ENCODE measurements at places on chromosomes 16 and 17. TPM values are rescaled to one million over a fixed set of nuclear protein-coding genes. Genes with fewer than 3 reads are reported as not detected.

- DNase-seq, result peak; percentile 25
These were observed 547 bp downstream of the RAB26 start for GRCh38 chr16:2148714-2149629.

DNA sequence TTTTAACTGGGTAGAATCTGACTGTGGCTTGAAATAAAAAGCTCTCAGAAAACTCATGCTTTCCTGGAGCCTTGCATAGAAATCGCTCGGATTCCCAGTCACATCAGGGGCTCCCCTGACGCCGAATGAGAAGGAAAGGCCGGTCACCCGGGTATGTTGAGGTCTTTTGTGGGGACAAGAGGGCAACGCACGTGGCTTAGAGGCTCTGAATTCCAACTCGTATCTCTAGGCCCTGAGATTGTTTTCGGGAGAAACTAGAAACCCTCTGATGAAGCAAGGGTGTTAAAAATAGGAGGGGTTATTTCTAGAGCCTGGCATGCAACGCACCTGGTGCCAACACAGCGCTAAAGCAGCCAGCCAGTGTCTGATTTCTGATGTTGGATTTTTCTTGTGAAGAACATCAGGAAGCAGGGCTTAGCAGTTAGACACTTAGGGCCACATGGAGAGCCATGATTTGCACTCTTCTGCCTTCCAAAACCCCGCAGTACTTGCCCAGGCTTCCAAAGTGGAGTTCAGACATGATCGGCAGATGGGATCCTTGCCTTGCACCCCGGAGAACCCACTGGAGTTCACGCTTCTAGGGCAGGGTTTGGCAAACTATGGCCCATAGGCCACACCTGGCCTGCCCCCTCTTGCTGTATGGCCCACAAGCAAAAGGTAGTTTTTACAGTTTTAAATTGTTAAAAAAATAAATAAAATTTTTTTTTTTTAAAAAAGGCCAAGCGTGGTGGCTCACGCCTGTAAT is 12.6 kb downstream of the CACNG1 start:
- DNase-seq, result no peak

DNA sequence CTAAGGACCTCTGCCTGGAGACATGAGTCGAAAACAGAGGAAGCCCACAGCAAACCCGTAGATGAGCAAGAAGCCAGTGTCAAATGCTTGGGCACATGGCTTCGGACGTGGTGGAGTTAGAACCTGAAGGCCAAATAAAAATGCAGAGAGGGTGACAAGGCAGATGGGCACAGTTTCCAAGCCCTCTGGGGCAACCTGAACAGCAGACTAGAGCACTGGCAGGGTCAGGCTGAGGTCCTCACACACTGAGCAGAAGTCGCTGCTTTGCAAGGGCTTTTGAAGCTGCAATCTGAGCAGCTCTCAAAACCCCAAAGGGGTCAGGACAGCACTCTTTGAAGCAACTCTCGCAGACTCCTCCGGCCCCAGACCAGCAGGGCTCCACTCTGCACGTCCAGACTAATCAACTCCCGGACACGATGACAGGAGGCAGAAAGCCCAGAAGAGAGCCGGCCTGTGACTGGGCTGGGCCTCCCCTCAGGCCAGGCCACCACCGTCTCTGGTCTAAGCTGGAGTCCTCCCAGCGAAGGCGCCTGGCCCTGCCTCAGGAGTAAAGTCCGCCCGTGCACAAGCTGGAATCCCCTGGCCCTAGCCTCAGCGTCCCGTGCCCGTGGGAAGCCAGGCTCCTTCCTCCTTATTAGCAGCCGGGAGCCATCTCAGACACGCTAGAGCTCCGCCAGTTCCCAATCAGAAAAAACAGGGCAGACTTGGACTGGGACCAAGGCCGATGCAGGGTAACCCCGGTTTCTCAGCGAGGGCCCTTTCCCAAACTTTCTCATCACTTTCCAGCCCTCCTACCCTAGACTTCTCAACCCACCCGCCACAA is 924 bp downstream of the SMARCD2 start:
- peak; percentile 92 for DNase-seq

DNA sequence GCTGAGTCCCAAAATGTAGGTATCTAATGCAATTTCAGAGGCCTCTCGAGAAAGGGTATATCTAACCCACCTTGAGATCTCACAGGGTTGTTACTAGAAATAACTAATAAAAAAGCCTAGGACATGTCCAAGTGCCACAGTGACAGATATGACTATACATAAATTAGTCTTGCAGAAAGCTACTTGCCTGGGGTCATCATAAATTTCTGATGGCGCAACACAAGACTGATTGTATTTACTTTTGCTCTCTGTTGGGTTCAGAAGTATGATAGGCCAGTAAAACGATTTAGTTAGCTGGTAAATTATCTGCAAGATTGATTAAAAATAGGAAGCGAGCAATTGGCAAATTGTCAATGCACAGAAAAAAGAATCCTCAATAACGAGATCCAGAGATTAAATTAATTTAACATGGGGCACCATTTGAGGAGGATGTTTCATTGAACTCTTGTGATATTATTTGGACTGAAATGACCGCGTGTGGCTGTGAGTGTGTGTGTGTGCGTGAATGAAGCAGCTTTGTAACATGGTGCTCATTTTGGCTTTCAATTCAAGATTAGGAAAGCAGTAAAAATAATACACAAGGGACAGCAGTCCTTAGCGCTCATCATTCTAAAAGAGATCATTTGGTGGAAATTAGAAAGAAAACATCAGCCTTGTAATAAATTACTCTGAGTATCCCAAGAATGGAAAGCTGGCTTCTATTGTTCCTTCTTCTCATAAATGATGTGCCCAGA is 157.4 kb upstream of the ZFHX3 start:
- DNase-seq, result no peak

- no peak for DNase-seq
These were observed 188.8 kb upstream of the FOXF1 start for GRCh38 chr16:86321491-86321890.

- DNase-seq, result no peak
These were observed 39.2 kb downstream of the MPRIP start for GRCh38 chr17:17081304-17081940.

- peak; percentile 65 for DNase-seq
These were observed 51.0 kb downstream of the CMIP start for GRCh38 chr16:81495321-81496234.

- DNase-seq, result peak; percentile 72
These were observed 881 bp downstream of the MLLT6 start for GRCh38 chr17:38705803-38706504.

DNA sequence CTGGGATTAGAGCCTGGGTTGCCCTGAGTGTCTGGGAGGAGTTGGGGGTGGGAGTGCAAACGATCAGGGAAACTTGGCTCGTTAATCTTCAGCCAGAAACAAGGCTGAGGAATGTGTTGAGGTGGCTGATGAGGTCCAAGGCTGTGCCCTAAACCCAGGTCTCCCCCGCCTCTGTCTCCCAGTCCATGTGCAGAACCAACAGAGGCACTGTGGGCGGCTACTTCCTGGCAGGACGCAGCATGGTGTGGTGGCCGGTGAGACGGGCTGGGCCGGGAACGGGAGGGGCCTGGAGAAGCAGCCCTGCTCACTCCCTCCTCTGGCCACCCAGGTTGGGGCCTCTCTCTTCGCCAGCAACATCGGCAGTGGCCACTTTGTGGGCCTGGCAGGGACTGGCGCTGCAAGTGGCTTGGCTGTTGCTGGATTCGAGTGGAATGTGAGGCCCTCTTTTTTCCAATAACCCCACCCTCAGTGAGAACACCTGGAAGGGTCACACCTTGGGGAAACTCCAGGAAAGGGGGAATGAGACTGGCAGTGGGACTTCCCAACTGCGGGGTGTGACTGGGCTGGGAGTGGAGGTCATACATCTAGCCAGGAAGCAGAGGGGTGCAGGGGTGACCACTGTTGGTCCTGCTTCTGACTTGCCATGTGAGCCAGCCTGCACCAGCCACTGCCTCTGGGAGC is 1.7 kb downstream of the SLC5A2 start:
- DNase-seq, result peak; percentile 39

DNA sequence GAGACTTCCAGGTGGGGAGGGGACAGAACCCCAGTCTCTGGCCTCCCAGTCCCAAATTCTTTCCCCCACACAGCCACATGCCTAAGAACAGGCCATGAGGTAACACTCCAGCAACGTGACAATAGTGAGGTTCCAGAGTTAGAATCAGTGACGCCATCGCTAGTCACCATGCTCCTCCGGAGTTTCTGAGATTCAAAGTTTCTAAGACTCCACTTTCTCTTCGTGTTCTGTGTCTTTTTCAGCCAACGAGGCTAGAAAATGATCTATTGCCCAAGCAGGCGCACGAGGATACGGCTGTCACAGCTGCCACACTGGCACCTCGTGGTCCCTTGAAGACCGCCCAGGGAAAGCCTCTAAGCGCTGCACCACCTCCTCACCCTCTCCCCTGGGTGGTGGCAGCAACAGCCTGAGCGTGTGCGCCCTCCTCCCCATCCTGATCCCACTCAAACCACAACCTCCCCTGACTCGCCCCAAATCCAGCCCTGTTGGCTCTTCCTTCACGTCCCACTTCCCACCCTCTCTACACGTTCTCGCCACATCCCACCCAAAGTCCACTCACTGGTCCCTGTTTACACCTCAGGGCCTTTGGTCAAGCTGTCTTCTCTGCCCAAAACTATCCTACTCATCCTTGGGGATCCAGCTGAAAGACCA is 1.0 kb downstream of the MCRIP1 start:
- DNase-seq, result no peak

DNA sequence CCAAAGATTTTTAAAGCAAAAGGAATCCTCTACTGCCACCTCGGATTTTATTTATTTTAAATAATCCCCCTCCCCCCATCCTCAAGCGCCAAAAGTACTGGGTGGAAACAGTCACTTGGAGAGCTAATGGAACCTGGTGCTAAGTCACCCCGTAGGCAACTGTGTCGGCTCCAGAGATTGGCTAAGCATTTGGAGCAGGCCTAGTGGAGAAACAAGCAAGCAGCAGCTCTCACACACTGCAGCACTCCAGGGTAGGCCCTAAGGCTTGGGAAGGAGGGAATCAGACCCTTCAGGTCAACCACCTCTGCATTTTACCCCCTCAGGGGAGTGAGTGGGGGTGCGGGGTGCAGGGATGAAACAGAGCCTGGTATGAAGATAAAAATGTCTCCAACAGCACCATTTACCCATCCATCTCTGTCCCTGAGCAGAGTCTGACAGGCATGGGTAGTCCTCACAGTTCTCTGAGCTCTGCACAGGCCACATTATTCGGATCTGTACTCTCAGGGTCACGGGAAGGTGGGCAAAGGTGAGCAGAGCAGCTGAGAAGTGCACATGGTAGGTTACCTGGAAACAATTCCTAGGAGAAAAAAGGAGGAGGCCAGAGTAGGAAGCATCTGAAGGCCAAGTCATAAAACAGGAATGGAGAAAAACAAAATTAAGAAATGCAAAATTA is 27.2 kb upstream of the STAC2 start:
- no peak for DNase-seq

DNA sequence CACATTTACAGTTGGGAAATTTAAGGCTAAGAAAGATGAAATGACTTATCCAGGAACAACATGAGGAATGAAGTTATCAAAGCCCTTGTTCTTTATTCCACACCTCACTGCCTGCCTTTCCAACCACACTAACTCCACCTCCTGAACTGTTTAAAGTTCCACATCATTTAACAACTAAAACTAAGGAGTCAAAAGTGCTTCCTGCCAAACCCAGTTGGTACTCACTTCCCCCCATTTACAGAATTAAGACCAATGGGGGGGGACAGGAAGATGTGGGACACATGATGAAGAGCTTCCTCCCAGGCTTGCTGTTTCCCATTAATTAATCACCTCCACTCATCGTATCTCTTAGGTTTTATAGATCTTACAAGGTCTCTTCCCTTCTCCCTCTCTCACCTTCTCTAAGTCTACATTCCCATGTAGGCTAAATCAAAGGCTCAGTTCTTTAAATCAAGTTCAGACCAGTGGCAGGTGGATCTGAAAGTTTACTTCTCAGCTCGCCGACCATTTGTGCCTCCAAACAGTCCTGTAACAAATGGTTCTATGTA is 19.2 kb upstream of the TMEM101 start:
- DNase-seq, result no peak

Gene TBC1D26
- total RNA-seq, result not detected

Gene CEP131
- 4.6 TPM for total RNA-seq

Gene MYH1
- total RNA-seq, result not detected

Gene MYH3
- 0.40 TPM for total RNA-seq

Gene MT4
- total RNA-seq, result not detected

Gene KIFC3
- total RNA-seq, result 50.3 TPM

Gene KCNJ2
- total RNA-seq, result 6.7 TPM
